ENCODE measurements at places on chromosomes 2 and 18.

GRCh38 chr2:73091164-73091563 is 19.7 kb upstream of the SFXN5 start:
- DNase-seq = no peak

- DNase-seq = no peak
Observed at GRCh38 chr2:206698811-206699210, 19.4 kb downstream of the DYTN start.

GRCh38 chr2:228602288-228602687 is 420.8 kb upstream of the SPHKAP start:
- no peak for DNase-seq

GRCh38 chr2:3403587-3404334 is 24.3 kb downstream of the TRAPPC12 start:
- DNase-seq = no peak

GRCh38 chr2:38836791-38837190 is 38.9 kb downstream of the DHX57 start:
- no peak for DNase-seq

- no peak for DNase-seq
Observed at GRCh38 chr2:22209545-22209944, 1085.8 kb downstream of the TDRD15 start.

- DNase-seq = no peak
Observed at GRCh38 chr2:68748568-68748967, 14.0 kb downstream of the ARHGAP25 start.

GRCh38 chr2:48339451-48339850 is 190.5 kb upstream of the STON1 start:
- no peak for DNase-seq

DNA sequence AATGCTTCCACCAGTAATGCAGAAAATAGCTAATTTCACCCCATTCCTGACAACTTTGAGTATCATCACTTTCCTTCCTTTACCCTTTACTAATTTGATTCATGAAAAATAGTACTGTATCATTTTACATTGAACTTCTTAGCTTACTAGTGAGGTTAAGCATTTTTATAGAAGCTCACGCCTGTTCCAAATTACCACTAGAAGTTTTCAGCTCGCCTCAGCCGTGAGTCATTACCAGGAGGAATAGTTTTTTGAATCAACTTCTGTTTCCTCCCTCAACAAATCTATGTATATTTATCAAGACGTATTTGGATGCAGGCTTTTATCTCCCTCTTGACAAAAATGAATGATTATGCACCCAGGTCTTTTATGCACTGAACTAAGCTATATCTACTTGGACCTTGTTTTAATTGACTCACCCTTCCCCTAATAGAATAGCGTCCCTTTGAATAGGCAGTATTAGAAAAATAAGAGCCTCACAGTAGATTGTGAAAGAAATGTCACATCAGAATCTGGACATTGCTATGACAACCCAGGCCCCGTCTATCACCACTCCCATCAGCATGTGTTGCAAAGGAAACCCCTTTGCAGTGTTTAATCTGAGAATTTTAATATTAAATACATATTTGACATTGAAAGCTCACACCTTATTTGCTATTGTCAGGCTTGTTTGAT is 207.4 kb upstream of the NRP2 start:
- DNase-seq = no peak

GRCh38 chr18:8229787-8230186 is 379.4 kb upstream of the RAB12 start:
- DNase-seq = no peak

GRCh38 chr2:226798422-226799210 is 1.0 kb downstream of the IRS1 start:
- DNase-seq = peak; percentile 89

- no peak for DNase-seq
Observed at GRCh38 chr2:190701586-190701985, 52.7 kb downstream of the NAB1 start.

- no peak for DNase-seq
Observed at GRCh38 chr2:132754392-132754791, 84.4 kb upstream of the LYPD1 start.

GRCh38 chr2:148957023-148957422 is 81.5 kb upstream of the LYPD6B start:
- DNase-seq = no peak

DNA sequence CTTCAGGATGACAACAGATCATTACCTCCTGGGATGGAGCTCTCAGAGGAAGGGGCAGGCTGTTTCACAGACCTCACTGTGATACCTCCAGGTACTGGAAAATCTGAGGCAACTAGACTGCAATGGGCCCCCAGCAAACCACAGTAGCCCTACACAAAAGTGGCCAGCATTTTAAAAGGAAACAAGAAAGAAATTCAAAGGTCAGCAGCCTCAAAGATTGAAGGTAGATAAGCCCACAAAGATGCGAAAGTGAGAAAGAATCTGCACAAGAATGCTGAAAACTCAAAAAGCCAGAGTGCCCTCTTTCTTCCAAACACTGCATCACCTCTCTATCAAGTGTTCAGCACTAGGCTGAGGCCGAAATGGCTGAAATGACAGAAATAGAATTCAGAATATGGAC is 499.5 kb upstream of the CHAC2 start:
- no peak for DNase-seq

- no peak for DNase-seq
Observed at GRCh38 chr2:27400348-27401135, 8.8 kb downstream of the PPM1G start.

DNA sequence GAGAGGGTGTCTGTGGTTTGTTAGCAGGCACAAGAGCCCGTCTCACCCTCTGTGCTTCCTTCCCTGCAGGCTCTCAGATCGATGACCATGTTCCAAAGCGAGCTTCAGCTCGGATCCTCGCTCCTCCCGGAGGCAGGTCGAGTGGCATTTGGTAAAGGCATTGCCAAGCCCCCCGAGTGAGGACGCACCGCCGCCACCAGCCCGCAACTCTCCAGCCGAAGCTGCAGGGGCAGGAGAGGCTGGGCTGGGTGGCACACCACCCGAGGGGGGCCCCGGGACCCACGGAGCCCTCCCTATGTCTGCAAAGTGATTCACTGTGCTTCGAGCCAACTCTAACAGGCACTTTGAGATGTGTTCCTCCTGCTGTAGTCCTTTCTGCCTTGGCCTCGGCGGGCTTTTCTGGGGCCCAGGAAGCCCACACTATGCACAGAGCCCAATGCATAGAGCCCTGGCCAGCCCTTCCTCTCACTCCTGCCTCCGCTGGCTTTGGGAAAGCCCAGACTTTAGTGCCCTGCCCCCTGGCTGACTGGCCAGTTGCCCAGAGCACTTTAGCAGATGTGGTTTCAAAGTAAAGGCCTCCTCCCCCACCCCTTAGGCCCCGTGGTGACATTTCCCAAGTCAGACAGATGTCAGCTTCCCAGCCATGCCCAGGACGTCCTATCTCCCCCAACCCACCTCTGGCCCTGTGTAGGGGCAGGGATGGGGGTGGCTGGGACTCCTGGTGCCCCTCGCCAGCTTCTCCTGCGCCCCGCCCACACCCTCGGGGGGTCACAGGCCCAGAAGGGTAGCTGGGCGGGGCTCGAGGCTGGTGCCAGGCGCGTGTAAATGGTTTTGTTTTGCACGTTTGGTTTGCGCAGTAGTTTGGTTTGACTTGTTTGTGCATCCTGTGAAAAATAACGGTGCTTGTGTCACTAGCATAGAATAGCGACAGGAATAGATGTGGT is 23.3 kb upstream of the MAPRE3 start:
- DNase-seq = no peak

GRCh38 chr2:39696838-39697237 is 31.1 kb downstream of the TMEM178A start:
- DNase-seq = peak; percentile 19

DNA sequence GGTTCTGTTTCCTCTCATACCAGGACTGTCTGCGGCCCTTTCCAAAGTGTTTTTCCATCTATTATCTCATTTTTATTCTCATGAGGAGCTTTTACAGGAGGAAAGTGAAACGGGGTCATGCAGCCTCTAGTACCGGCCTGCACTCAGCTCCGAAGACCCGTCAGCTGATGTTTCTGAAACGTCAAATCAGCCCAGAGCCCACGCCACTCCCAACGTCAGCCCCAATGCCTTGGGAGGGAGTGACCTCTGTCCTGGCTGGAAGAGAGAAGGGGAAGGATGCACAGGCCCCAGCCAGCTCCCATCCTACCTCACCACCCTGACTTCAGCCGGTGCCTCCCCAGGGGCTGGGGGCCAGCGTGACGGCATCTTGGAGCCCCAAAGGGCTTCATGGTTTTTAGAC is 58.5 kb downstream of the ADCY3 start:
- no peak for DNase-seq

DNA sequence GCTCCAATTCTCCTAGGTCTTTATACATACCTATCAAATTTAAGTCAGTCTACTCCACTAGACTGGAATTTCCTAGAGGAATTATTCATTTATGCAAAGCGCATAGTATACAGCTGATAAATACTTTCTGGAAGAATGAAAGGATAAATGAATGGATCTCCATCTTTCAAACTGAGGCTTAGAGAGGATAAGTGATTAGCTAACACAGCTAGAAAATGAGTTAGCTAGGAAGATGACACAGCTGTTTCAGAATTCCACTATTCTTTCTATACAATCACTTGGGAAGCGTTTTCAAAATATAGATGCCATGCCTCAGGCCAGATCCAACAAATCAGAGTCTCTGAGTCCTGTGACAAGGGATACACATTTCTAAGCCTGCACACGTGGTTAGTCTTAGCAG is 1146.6 kb upstream of the ZEB2 start:
- no peak for DNase-seq

- DNase-seq = no peak
Observed at GRCh38 chr2:48247206-48247605, 282.7 kb upstream of the STON1 start.

GRCh38 chr2:146544701-146545100 is 1300.1 kb upstream of the ACVR2A start:
- DNase-seq = no peak
